ENCODE measurements at places on chromosomes 1 and 21.

GRCh38 chr1:159089184-159089791, 12.7 kb upstream of the AIM2 start:
- no peak for DNase-seq

DNA sequence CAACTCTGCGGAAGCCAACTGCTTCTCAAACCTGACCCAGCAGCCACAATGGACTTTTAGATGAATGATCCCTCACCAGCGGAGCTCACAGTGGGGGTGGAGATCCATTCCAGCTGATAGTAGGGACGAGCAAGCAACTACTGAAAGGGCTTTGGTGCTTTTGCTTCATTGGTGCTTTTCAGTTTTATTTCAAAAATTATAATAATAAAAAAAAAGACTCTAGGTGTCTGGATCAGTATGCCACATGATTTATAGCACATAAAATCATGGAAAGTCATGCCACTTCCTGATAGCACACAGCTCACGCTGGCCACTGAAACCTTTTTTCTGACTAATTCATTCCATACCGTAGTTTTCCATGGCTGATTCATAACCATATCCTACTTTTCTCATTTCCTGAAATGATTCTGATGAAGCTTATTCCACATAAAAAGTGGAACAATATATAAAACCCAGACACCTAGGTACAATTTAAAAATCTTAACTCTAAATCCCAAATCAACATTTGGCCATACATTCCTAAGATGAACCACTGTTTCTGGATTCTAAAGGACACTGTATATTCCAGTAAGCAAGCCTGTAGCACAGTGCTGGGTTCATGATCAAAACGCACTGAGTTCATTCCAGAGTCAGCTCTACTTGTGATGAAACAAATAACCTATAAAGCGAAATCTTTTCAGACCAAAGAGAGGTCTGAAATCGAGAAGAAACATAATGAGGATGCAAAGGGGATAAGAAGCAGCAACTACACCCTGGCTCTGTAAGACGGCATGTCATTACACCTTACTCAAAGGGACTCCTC, 41.3 kb upstream of the KCNE1 start:
- no peak for DNase-seq

GRCh38 chr1:194717941-194718340, 1531.5 kb upstream of the B3GALT2 start:
- no peak for DNase-seq

- DNase-seq: no peak
Measured at GRCh38 chr1:16015491-16015890, 2.4 kb downstream of the HSPB7 start.

- no peak for DNase-seq
Measured at GRCh38 chr1:170131450-170131849, 14.3 kb upstream of the NTMT2 start.

GRCh38 chr1:243343970-243344937, 88.4 kb downstream of the SDCCAG8 start:
- DNase-seq: no peak

DNA sequence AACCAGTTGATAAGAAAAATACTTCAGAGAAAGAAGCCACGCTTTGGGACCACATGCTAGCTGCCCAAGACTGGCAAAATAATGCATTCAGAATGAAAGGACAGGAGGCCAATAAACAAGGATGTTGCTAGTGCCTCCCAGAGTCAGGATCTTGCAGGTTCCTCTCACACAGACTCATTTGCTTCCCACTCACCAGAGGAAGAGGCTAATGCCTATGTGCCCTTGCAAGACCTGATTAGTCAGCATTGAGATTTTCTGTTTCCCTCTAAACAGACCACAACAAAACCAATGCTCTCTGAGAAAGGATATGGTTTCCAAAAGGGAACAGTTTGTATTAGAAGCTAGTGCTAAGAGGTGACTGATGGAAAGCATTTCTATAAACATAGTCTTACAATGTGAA, 85.7 kb downstream of the NRDC start:
- DNase-seq: no peak

GRCh38 chr1:200367841-200368534, 41.8 kb downstream of the ZNF281 start:
- DNase-seq: no peak

GRCh38 chr1:77313491-77313890, 31.7 kb downstream of the AK5 start:
- peak; percentile 64 for DNase-seq

- no peak for DNase-seq
Measured at GRCh38 chr1:214413315-214413714, 132.4 kb downstream of the SMYD2 start.

DNA sequence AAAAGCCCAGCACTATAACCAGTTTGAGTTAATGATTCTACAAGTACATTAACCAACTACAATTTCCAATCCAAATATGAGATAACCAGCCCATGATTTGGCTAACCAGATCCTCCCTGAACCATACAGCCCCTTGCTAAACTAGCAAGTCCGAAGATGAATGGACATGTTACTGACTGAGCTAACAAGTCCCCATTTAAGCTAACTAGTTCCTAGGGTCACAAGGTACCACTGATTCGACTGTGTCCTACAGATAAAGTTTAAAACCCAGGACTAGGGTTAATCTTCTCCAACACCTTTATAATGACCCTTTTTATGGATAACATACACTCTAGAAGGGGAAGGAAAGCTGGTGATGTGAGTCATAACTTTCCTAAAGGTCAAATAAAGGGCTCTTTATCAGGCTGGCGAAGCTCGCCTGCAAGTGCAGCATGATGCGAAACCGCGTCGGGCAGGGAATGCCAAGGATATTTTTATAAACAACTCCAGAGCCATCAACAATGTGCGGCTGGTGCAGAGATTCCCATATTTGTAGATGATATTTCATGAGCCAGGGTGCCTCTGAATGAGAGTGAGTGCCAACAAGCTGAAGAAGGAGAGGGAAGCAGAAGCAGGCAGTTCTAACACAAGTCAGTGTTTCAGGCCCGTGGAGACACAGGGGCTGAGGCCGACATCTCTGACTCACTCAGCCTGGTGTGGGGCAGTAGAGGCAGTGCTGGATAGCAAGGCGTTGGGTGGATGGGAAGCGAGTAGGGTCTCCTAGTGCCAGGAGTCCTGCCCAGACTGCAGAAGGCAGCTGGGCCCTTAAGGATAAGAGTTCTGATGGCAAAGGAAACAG, 75.6 kb upstream of the ROR1 start:
- no peak for DNase-seq

DNA sequence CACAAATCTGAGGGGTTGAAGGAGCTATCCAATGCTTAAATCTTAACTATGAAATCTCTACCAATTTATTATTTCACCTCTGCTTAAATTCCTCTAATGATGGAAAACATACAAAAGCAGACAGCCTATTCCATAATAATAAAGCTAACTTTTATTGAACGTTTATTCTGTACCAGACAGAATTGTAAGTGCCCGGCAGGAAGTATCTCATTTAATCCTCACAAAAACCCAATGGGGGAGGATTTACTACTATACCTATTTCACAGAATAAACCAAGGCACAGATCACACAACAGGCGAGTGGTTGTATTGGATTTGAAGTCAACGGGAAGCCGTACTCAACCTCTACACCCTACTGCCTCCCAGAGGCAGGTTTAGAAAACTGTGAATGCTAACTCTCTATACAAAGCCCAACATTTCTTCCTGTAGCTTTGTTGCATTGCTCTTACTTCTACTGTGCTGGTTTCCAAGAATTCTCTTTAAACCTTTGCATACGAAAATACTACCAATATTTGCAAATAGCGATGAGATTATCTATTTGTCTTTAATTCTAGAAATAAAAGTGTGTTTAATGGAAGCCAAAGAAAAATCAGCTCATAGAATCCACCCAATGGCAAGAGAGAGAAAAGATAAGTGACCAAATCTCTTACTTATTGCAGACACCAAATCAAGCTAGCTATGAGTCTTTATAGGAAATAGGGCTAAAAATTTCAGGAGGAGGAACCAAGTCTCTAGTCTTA, 33.5 kb upstream of the C1orf53 start:
- peak; percentile 68 for DNase-seq

GRCh38 chr1:205582471-205583291, 49.1 kb downstream of the ELK4 start:
- peak; percentile 33 for DNase-seq

- DNase-seq: peak; percentile 49
Measured at GRCh38 chr1:2973601-2974593, 47.4 kb upstream of the ACTRT2 start.

DNA sequence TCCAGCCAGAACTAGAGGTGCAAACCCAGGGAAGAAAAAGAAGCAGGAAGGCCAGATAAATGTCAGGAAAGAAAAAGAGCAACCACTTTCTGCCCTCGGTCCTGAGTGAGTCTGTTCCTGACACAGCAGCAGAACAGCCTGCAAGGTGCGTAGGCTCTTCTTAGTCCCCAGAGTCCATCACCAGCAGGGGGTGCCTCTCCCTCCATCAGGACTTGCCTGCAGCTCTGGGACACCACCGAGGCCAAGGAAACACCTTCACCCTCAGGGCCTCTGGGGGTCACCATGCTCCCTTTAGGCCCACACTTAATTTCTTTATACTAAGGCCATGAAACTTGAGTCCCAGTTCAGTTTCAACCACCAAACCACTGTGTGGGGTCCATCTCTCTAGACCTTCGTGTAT, 43.7 kb upstream of the NFASC start:
- no peak for DNase-seq

- no peak for DNase-seq
Measured at GRCh38 chr1:55781944-55782482, 566.8 kb upstream of the USP24 start.

DNA sequence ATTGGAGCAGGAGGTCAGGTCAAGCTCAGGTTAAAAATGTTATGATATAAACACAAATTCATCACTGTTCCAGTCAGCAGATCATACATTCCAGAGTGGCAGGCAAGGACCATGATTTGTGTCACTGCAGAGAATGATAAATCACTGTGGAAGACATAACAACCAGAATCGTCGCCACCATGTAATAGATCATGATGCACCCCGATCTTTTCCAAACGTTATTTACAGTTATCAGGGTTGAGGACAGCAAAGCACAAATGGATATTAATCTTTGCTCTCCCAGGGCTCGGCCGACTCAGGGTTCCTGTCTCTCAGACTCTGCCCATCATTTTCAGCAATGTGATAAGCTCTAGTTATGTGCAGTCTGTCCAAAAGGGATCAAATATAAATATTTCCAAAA, 122.7 kb downstream of the ZBTB18 start:
- DNase-seq: no peak

DNA sequence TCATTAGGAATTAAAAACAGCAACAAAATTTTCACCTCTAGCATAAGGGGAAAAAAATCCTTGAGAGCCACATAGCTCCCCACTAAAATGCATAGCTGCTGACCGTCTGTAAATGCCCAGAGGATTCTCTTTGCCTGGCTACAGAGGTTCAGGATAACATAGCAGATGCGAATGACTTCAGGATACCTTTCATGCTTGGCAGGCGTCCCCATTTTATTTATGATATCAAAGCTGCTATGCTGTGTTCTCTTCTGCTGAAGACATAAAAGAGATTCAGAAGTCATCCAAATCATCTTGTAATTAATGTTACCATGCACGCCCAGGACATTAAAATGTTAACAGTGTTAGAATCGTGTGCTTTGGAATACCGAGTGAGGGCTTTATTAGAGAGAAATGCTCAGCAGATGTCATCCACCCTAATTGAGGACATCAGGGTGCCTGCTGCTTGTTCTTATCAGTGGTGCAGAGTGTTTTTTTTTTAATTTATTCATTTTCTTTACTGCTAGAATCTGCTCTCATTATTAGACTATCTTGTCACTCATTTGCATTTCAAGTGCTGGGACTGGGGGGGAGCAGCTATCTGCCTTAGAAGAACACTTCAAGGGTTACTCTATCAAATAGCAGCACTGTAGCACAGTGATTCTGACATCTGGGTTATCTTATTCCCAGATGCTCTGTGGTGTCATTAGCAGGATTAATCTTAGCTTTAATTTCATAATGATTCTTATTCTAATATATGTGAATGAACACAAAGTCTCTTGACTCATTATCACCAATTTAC, 139.5 kb downstream of the ZNF326 start:
- no peak for DNase-seq

DNA sequence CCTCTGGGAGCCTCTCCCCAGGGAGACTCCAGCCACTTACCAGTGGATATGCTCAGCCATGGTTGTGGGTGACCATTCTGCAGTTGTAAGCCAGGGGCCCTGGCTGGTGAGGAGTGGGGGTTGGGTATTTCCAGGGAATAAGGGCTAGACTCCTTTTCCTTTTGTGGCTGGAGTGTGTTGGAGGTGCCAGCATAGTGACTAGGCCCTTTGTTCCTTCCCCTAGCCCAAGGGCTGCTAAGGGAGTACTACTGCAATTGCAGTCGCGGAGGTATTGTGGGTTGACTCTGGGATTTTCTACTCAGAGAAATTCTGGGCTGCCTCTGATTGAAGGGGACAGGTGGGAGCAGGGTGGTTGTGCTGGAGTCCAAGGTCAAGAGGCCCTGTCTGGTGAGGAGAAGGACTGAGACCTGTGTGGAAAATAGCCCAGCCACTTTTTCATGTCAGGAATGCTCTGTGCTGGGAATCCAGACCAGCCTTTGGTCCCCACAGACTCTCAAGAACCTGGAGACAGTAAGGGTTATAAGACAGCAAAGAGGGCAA, 43.1 kb downstream of the MROH9 start:
- DNase-seq: no peak

DNA sequence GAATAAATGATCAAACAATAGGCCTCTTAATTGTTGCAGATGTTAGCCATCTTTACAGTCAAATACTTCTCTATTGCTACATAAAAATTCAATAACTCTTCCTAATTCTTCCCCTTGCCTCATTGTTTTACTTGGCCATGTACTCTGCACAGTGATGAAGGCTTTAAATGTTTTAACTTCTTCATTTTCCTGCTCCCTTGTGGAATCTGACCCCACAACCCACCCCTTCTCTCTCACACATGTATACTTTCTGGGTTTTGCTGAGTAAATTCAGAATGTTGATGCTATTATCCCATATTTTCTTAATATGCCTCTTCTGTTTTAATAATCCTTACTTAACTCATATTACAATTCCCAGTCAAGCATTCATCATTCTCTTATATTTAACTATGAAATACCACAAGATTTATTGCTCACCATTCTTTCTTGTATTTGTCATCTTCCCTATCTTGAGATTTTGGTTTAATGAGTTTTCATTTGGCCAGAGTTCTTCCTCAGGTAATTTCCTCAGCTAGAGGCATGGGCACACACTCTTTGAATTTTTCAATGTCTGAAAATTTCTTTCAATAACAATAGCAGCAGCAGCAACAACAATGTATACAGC, 327.8 kb upstream of the USP24 start:
- DNase-seq: no peak

- no peak for DNase-seq
Measured at GRCh38 chr1:100631015-100631551, 88.5 kb upstream of the VCAM1 start.

DNA sequence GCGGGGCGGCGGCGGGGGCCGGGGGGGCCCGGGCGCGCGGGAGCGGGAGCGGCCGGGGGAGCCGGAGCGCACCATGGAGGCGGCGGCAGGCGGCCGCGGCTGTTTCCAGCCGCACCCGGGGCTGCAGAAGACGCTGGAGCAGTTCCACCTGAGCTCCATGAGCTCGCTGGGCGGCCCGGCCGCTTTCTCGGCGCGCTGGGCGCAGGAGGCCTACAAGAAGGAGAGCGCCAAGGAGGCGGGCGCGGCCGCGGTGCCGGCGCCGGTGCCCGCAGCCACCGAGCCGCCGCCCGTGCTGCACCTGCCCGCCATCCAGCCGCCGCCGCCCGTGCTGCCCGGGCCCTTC, 546 bp downstream of the SKI start:
- DNase-seq: peak; percentile 78

- DNase-seq: no peak
Measured at GRCh38 chr21:42057851-42058437, 13.2 kb upstream of the UMODL1 start.

GRCh38 chr1:30345491-30346130, 377.8 kb downstream of the MATN1 start:
- no peak for DNase-seq

Data from activated effector memory CD4-positive, alpha-beta T cell treated with anti-CD3 and anti-CD28 coated beads, Interleukin-2, amount 50 U/mL, for 16 hours (primary cell).